ENCODE measurements at places on chromosomes 1 and 21.

GRCh38 chr1:92756537-92756936, 28.4 kb downstream of the EVI5 start:
- DNase-seq, result no peak

DNA sequence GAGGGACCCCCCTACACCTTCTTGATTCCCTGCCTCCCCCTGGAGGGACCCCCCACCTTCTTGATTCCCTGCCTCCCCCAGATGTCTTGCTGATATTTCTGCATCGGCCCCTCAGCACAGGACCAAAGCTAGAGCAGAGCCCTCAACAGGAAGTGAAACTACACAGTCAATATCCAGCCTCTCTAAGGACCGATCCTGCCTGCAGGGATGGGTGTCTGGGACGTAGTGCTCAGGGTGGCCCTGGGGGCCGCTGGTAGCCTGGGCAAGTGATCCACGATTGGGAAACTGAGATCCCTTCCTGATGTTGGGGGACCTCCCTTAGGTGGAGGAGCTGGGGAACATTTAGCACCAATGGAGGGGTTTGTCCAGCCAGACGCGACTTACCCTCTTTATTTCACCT, 3.9 kb upstream of the LEFTY2 start:
- DNase-seq, result no peak

DNA sequence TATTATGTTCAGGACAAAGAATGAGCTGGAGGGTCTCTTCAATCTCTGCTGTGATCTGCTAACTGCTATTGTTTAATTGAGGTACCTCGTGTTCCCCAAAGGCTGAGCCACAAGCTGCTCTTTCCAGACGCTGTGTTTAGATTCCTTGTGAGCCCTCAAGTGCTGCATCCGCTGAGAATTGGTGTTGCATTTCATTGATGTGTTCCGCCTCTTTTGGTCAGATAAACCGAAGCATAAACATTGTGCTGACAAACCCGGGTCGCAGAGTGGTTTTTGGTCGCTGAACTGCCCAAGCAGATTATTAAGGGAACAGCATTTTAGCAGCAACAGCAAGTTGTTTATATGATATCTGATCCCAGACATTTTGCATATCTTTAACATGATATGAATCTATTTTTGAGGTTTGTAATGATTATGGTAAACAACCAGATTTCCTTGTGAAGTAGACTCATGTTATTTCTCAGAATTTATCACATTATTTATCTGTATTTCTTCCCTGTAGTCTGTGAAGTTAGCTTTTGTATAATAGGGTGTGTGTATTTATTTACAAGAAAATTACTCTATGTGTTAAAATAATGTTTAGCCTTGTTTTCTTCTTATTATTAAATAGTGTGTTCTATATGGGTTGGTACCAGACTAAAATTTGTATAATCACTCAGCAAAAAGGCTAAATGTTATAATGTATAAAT, 217.2 kb upstream of the C1orf105 start:
- DNase-seq, result no peak

DNA sequence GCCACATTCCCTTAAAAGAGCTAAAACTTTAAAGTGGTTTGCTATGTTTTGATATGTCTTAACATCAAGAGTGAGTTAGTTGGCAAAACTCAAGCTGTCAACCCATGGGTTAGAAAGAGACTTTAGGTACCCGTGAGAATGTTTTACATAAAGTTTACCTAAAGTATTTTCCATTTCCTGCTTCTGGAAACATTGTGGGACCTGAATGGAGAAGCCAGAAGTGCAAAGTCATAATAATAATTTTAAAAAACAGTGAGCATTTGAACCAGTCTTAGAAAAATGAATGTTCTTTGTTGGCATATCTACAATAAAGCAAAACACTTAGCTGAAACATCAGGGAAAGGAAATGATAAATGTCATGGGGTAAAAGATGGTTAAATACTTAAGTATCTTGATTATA, 34.8 kb downstream of the LRRC8C start:
- DNase-seq, result no peak

- no peak for DNase-seq
These were observed 16.5 kb upstream of the RYR2 start for GRCh38 chr1:237025358-237026074.
